ENCODE measurements at places on chromosomes 2 and 18.

DNA sequence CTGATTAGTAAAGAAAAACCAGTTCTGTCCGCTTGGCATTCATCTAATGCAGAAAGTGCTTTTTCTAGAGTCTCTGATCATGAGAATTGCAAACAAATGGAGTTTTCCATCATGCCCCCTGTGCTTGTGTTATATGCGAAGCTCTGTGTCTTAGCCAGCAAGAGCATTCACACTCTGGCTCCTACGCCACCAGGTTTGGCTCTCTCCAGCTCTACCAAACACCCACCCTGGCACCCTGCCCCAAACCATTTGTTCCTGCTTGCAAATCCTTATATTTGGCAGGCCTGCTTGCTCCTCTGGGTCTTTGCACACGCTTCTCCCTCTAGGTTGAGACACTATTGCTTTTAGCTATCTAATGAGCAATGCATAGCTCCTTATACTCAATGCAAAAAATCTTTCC, 204.1 kb upstream of the CYRIA start:
- DNase-seq, result no peak

- no peak for DNase-seq
Measured at GRCh38 chr2:188573453-188573852, 281.8 kb downstream of the GULP1 start.

DNA sequence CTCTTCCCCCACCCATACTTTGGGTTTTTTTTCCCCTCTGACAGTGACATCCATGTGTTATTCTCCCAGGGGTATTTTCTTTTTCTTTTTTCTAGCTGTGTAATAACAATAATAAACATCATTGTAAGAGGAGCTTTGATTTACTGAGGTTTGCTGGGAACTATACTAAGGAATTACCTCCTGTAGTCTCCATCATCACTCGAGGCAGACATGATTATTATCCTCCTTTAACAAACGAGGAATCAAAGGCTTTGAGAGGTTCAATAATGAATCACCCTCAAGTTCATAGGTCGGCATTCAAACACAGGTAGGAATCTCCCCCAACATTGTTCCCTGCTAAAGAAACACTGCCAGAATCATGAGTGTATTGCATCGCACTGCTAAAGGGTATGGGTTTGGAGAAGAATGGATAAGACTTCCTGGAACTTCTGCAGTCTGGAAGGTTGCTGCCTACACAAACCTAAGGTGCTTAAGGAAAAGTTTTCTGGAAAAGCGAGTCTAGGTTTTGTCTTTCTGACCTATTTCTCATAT, 260.2 kb upstream of the SESTD1 start:
- no peak for DNase-seq

- DNase-seq, result no peak
Measured at GRCh38 chr2:178388287-178388686, 62.7 kb downstream of the PRKRA start.

DNA sequence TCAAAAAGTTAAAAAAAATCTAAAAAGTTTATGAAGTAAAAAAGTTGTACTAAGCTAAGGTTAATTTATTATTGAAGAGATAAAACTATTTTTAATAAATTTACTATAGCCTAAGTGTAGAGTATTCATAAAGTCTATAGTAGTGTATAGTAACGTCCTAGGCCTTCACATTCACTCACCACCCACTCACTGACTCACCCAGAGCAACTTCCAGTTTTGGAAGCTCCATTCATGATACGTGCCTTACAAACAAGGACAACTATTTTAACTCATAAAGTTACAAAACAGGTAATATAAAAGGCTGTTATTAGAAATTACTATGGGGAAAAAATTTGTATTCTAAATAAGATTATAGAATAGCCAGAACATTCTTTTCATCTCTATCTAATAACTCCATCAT, 158.9 kb upstream of the FN1 start:
- no peak for DNase-seq

- no peak for DNase-seq
Measured at GRCh38 chr2:138866797-138867196, 86.6 kb upstream of the NXPH2 start.

- no peak for DNase-seq
Measured at GRCh38 chr2:162166174-162166573, 14.1 kb upstream of the GCG start.

- DNase-seq, result peak; percentile 37
Measured at GRCh38 chr2:111095434-111095833, 25.3 kb upstream of the BCL2L11 start.

DNA sequence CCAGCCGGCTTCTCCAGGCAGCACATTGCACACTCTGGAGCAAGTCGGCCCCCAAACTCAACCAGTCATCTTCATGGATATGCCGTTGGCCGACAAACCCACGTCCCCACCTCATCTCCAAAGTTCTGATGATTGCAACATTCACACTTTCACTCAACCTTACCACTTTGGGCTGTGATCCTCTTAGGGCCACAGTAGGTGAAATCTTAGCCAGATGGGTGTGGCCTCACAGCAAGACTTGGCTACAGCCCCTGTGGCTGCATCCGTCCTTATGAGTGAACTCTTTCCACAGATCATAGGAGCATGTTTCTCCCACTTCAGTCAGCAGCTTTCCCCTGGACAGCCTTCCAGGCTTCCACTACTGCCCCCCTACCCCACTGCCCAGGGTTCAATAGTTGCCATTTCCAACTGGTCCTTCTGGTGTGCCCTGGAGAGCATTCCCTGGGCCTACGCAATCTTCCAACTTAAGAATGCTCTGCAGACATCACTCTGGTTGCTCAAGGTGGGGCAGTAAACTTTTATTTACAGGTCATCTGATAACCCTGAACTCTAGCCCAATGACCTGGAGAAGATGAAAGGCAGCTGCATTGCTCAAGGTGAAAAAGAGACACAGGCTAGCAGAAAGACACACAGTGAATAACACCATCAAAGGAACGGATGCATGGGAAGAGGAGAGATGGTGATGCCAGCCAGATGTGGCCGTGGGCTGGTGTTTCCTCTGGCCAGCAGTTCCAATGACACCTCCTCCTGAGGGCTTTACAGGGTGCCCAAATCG, 34.5 kb downstream of the ARL4C start:
- no peak for DNase-seq

DNA sequence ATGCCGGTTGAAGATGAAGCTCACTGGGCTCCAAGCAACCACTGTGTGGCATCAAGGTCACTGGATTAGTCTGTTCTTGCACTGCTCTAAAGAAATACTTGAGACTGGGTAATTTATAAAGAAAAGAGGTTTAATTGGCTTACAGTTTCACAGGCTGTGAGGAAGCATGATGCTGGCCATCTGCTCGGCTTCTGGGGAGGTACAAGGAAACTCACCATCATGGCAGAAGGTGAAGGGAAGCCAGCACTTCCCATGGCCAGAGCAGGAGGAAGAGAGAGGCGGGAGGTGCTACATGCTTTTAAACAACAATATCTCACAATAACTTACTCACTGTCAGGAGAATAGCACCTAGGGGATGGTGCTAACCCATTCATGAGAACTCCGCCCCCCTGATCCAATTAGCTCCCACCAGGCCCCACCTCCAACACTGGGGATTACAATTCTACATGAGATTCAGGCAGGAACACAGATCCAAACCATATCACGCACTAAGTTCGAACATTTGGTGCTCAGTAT, 109.7 kb upstream of the MGAT5 start:
- no peak for DNase-seq

DNA sequence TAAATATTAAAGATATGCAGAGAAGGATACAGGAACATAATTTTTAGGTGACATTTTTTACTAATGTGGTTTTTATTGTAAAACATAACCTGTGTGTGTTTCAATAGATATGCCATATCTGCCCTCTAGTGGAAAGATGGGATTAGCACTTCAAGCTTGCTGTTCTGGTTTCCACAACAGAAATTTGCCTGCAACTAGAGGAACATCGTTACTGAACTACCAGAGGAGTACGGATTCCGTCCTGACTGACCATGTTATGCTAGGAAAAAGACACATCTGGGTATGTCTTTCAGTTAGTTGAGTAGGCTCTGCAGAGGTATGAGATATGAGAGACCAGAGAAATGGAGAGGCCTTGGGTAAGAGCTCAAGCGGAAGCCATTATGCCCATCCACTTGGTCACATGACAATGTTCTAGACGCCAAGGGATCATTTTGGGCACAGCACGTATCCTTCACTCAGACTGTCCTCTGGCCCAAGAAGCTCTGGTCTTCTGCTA, 104.9 kb downstream of the MBD2 start:
- DNase-seq, result no peak

GRCh38 chr18:67875060-67875459, 358.5 kb upstream of the DSEL start:
- DNase-seq, result no peak

GRCh38 chr2:62998949-62999348, 51.7 kb upstream of the OTX1 start:
- DNase-seq, result no peak

- no peak for DNase-seq
Measured at GRCh38 chr2:63680455-63680854, 91.7 kb downstream of the MDH1 start.

DNA sequence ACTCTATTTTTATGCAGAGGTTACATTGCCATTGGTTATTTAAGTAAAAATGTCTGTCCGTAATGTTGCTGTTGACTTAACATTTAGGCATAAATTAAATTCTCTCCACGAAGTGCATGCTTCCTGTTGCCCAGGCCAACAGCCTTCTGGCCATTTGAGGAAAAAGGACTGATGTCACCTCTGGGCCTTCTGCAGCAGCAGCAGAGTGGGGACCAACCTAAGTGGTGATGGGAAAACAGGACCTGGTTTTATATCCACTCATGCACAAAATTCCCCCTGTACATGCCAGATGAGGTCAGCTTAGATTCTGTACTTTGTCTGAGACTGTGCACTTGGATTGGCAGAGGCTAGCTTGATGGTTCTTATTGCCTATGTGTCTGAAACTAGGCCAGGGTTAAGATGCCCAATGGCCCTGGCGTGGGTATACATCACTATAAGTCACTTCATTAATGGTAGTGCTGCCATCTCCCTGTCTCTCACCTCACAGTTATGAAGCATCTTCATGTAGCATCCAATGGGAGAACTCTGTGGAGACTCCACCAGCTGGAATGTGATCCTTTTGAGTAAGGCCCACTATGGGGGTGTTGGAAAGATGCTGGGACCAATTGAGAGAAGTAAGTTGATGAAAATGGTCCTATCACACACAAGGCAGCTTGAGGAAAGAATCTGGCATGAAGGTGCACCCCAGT, 4.4 kb downstream of the ARHGAP25 start:
- DNase-seq, result no peak

DNA sequence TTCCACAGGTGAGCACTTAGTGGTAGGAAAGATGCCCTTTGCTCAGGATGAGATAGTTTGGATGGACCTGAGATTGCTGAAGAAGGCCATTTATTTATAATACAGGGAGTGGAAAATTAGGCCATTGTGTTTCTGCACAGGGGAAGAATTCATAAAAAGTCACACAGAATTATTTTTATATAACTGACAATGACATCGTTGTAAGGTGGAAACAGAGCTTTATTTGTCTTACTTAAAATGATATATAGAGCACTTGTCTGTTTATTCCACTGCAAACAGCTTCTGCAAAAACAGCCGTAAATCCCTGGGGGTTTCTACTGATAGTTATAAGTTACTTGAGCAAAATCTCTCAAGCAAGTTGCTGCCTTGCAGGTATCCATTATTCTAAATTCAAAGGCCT, 158.1 kb upstream of the ZNF521 start:
- no peak for DNase-seq

DNA sequence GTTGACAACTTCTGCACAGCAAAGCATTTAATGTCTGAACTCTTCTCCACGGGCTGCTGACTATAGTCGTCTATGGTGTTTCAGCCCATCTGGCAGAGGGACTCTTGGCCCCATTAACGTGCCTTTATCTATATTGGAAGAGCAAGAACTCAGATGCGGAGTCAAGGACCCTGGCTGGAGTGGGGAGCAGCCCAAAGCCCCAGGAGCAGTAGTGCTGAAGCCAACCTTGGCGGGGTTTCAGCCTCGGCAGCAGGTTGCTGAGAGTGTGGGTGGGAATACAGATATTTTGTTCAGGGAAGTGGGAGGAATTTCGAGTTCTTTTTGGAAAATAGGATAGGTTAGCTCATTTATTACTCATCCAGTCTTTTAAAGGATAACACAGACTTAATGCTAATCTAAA, 34.2 kb downstream of the TMEM17 start:
- peak; percentile 60 for DNase-seq

DNA sequence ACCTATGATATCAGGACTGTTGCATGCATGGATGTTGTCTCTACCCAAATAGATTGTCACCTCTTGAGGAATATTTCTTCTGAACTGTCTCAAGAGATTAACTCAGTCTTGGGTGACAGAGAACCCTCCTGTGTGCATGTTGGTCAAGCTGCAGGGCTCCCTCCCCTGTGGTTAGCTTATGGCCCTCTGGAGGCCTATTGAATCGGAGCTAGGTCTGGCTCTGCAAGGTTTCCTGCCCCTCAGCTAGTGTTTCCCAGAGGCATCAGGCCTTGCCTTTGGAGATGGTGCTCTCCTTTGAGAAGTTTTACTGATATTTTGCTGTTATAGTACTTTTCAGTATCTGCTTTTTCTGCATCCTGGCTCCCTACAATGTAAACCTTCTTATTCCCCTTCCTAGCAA, 769.2 kb upstream of the FAM98A start:
- no peak for DNase-seq

DNA sequence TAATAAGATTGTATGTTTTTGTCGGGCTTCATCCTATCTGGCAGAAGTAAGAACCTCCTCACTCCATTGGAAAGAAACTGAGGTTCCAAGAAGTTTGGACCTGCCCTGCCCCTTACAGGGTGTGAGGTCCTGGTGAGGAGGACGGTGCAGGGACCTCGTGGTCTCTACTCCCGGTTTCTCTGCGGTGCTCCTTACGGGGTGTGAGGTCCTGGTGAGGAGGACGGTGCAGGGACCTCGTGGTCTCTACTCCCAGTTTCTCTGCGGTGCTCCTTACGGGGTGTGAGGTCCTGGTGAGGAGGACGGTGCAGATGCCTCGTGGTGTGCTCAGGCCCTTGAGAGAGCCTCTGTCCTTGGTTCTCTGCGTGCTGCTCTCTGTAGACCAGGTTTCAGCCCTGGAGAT, 5.2 kb downstream of the CTDP1 start:
- no peak for DNase-seq

GRCh38 chr2:202633470-202633869, 1.3 kb upstream of the FAM117B start:
- DNase-seq, result no peak

- no peak for DNase-seq
Measured at GRCh38 chr2:211281430-211282073, 725.2 kb downstream of the CPS1 start.

DNA sequence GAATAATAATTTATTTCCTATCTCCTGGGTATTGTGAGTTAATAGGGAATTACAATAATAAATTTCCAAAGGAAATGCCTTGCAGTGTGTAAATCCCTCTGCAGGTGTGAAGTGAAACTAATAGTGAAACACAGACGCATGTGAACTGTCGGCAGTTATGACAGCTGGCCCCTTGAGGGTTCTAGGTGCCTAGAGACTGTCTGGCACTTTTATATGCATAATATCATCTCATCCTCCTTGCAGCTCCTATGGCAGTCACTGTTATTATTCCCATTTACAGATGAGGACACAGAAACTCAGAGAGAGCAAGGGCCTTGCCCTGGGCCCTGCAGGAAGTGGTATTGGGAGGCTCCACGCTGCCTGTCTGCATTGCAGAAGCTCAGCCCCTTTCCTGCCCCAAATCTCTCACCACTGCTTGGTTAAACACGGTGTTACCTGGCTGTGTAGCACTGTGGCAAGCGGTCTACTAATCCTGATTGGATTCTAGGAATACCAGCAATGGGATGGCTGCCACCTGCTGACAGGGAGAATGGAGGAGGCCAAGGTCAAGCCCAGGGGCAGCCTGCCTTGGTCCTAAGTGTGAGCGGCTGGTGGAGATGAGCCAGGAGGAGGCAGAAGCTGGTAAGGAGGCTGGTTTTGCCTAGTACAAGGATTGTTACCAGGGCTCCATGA, 32.8 kb upstream of the ACKR3 start:
- DNase-seq, result no peak
